Stimulated activated CD8-positive, alpha-beta memory T cell treated with anti-CD3 and anti-CD28 coated beads, Interleukin-7, amount 100 ng/mL, for 4 hours (primary cell): ENCODE measurements at places on chromosomes 4 and X.

DNA sequence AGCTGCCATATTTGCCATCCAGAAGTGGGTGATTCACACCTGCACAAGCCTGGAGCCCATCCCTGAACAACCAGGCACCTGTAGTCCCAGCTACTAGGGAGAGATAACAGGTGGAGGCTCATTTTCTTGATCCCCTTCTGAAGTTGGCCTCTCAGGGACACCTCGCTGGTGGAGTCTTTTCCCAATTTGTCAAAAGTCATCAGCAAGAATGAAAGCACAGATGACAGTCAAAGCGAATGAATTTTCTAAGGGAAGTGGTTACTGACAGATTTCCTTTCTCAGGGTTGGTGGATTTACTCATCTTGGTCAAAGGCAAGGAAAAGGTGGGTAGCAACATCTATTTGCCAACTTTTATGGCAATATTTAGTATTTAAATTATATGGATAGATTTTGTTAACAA is 36.5 kb downstream of the FGFBP1 start:
- DNase-seq: no peak

- no peak for DNase-seq
Observed at GRCh38 chr4:183747931-183748670, 89.0 kb downstream of the TRAPPC11 start.

DNA sequence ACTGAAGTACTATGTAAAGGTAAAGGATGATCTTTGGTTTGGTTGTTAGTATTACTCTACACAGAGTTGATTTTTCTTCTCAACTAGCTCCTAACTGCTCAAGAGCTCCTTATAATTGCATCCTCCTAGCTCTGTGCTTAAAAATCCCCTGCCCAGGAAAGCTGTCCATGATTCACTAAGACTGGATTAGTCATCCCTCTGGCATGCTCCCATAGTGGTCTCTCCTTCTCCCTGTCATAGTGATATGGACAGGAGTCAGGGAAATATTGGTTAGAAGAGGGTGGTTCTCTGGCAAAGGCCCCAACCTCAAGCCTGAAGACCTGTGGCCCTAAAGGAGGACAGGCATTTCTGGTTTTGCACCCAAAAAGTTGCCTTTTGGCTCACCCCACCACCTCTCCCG is 242.3 kb upstream of the KCNIP4 start:
- DNase-seq: no peak

DNA sequence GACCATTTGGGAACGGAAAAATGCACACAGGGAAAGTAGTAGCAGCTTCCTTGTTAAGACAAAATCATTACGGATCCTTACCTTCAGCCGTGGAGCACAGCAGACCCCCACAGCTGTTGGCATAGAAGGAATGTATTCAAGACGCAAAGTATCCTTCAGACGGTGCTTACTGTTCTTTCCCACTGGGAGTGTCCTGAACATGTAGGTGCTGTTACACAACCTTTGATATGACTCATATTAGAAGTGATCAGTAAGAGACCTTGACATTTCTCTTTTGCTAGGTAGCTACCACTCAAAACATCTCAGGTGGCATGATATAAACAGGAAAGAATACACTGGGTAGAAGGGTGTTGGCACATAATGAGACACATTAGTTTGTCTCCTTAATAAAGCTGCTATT is 154.0 kb upstream of the FMR1 start:
- DNase-seq: no peak

- DNase-seq: no peak
Observed at GRCh38 chrX:37998586-37999262, 7.6 kb upstream of the SYTL5 start.

- no peak for DNase-seq
Observed at GRCh38 chrX:18885328-18886004, 98.4 kb downstream of the PHKA2 start.

DNA sequence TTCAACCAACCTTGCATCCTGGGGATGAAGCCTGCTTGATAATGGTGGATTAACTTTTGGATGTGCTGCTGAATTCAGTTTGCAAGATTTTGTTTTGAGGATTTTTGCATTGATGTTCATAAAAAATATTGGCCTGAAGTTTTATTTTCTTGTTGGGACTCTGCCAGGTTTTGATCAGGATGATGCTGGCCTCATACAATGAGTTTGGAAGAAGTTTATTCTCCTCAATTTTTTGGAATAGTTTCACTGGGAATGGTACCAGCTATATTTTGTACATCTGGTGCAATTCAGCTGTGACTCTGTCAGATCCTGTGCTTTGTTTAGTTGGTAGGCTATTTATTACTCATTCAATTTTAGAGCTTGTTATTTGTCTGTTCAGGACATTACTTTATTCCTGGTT is 340.3 kb upstream of the TRAM1L1 start:
- no peak for DNase-seq

DNA sequence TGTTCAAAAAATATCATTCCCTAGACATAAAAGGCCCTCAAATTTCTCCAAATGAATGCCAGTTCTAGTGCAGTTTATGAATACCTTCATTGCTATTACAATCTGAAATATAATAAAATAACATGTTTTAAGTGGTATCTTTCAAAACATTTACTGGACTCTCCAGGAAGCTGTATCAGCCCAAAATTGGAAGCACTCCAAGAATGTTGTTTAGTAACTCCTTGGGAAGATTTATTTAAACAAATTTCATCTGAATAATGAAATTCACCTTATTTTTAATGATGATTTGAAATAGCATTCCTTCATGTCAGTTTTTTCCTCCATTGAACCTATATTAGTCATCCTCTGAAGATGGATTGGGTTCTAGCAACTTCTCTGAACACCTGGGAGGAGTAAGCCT is 217.2 kb upstream of the PCDH18 start:
- DNase-seq: no peak

GRCh38 chr4:128303986-128304385 is 16.4 kb upstream of the PGRMC2 start:
- no peak for DNase-seq

DNA sequence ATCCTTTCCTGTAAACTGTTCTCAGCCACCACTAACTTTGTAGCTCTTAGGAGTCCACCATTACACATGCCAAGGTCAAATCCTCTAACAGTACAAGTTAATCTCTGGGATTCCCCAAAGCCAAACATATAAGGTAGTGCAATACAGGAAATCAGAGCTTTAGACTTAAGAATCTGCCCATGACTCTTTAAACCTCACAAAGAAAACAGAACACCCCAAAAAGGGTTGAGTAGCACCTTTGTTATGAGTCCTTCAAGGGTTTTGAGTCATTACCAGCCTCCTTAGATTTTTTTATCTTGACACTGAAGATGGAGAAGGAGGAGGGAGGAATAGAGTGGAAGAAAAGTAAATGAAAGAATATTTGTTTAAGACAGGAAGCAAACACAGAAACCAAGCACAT is 243.9 kb upstream of the SPANXN1 start:
- DNase-seq: no peak
